ENCODE measurements at places on chromosomes 11 and 22.

DNA sequence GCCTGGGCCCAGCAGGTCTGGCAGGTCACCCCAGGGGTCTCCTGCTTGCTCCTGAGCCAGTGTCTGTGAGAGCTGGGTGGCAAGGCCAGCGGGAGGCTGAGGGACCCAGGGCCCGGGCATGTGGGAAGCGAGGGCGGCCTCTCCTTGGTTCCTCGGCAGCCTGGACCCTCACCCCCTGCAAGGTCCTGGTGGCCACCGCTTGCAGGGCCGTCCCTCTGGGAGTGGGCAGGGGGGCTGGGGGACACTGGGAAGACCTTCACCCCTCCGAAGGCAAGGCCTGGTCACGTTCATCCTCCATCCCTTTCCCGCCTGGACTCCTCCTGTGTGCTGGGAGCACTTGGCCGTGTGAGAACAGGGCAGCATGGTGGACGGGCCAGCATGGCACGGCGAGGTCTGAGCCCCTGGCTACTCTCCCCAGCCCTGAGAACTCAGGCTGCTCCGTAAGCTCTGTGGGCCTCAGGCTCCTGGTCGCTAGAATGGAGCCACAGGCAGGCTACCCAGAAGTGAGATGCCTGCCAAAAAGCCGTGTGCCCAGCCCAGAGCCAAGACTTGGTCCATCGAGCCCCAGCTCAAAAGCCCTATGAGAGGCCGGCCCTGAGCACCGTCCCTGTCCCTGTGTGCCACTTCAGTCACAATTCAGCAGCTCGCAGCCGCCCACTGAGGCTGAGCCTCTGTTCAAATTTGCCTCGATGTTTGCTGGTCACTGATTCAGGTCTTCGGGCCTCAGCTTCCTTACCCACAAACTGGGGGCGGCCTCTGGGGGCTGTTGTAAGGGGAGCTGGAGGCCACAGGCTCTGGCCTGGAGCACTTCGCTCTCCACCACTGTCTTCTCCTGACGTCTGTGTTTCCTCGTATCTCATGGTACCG lies 45.0 kb downstream of the IGLL1 start:
- no peak for DNase-seq

- no peak for DNase-seq
Observed at GRCh38 chr11:72377596-72377995, 56.7 kb downstream of the CLPB start.

DNA sequence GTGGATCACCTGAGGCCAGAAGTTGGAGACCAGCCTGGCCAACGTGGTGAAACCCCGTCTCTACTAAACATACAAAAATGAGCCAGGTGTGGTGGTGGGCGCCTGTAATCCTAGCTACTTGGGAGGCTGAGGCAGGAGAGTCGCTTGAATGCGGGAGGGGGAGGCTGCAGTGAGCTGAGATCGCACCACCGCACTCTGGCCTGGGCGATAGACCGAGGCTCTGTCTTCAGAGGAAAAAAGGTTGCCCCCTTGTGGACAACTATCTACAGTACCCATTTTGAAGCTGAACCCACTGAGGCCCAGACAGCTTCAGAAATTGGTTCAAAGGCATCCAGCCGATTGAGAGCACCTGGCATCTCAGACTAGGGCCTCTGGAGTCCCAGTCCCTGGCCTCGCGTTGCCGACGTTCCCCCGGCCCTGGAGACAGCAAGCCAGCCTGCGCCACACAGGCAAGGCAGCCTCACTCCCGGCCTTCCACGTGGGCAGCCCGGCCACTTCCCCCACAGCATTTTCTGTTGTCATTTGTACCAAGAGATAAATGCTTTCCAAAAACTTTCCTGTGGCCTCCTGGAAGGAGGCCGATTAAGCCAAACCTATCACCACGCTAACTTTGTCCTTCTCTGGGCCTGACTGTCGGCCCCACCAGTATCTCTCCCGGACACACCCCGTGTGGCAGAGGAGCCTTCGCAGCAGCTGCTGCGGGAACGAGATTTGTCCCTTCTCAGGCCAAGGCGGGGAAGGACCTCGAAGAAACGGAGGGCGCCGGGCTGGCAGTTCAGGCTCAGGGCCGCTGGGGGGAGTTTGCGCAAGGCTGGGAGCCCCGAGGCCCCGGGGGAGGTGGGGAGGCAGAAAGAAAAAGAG lies 82.8 kb downstream of the FLI1 start:
- DNase-seq, result no peak

DNA sequence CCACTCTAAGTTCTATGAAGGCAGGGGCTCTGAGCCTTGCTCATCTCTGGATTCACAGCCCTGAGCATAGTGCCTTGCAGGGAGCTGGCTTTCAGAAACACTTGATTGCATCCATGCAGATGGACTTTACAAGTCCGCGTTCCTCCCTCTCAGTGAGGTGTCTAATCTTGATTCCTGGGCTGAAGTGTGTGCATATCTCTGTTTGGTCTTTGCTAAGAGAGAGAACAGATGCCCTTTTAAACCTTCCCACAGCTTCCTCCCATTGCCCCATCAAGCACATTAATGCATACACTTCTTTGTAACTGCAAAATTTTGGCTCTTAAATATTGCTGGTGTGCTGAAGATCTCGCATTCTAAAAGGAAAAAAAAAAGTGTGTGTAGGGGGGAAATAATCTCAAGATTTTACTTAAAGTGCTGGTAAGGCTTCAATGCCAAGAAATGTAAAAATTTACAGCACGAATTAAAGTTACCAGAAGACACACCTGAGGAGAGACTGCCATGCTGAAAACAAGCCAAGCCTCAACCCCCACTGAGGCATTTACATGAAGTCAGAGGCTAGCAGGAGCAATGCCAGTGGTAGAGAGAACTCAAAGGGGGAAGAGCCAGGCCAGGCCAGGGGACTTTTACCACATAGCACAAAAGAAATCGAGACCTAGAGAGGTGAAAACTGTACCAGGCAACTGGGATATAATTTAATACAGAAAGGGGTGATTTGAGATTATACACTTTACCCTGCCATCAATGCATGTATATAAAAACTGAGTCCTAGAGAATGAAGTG lies 492.1 kb downstream of the SOX6 start:
- no peak for DNase-seq

DNA sequence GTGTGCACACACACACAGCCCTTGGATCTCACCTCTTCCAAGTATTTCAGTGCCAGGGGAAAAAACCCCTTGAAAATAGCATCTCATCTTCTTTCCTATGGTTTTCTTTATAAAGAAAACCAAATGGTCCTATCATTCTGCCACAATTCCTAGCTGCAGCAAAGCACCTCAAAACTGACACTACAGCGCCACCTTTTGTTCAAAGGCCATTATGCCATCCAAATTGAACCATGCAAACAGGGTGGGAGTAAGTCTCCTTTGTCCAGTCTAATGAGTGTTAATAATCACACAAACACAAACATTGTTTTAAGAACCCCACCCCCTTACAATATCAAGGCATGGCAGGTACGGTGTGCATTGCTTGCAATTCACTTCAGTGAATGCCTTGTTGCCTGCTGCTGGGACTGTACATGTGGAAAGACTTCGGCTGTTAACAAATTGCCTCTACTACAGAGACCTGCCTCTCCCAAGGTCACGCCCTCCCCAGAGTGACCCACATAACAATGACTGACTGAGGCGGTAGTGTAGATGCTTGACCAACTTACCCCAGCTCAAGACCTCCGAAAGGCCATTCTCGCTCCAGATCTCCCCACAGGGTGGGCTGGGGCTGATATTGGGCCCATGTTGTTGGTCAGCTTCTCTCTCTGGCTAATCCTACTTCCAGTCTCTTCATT lies 31.7 kb downstream of the FAM181B start:
- DNase-seq, result peak; percentile 16

DNA sequence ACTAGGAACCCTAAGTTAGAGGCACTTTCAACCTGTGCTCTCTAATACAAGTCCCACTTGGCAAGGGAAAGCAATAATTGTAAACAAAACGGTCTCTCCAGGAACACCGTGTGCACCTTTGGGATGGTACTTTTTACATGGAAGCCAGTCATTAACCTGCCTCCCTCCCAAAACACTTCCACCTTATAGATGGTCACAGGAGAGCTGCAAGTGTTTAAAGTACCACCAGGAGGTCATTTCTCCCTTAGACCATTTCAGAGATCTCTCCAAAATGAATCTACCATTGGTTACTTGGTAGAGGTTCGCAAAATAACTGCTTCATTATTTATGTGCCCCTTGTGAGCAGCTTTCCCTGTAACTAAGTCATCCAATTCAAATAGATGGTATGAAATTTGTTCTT lies 375.3 kb downstream of the DYNC2H1 start:
- DNase-seq, result no peak

DNA sequence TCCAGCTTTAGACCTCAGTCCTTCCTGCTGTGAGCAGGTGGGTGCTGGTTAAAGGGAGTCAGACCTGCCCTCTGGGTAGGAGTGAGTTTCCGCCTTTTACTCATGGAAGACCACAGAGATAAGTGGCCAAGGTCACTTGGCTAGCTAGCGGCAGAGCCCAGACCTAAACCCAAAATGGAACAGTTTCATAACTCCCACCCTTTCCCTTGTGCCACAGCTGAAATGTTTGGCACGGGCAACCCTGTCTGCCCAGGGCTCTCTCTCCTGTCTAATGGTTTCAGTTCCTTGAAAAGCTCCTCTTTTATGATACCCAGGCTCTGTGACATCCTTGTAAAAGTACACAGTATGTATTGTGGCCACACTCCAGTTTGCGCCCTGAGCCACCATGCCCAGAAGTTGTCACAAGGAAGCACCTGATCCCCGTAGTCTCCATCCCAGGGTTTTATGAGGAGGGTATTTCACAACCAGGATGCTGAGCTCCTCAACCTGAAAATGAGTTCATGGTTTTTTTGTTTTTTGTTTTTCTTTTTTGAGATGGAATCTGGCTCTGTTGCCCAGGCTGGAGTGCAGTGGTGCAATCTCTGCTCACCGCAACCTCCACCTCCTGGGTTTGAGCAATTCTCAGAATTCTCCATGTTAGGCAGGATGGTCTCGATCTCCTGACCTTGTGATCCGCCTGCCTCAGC lies 5.1 kb downstream of the MB start:
- no peak for DNase-seq

GRCh38 chr11:122137078-122137793 lies 21.2 kb upstream of the BLID start:
- peak; percentile 69 for DNase-seq

- DNase-seq, result no peak
Observed at GRCh38 chr11:11078344-11079086, 220.7 kb upstream of the ZBED5 start.

- DNase-seq, result peak; percentile 55
Observed at GRCh38 chr11:19828382-19829108, 115.9 kb downstream of the NAV2 start.

DNA sequence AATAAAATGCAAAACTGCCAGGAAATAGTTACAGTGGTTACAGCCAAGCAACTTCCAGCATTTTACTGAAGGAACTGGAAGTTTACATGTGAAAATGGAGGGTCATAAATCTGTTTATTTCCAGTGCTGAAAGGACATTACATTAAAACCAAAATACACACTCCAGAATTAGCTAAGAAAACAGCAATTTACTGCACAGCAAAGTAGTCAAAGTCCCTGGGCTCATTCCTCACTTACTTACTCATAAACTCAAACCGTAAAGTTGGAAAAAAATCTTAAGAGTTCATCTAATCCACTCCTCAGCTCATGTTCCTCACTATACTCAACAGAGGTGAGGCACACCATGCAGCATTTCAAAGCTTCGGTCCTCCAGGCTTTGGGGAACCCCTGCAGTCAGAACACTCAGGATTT lies 17.4 kb downstream of the CTSC start:
- peak; percentile 50 for DNase-seq

- no peak for DNase-seq
Observed at GRCh38 chr11:2411446-2412305, 11.1 kb downstream of the TSSC4 start.

GRCh38 chr11:116061322-116061721 lies 557.1 kb upstream of the CADM1 start:
- DNase-seq, result no peak

DNA sequence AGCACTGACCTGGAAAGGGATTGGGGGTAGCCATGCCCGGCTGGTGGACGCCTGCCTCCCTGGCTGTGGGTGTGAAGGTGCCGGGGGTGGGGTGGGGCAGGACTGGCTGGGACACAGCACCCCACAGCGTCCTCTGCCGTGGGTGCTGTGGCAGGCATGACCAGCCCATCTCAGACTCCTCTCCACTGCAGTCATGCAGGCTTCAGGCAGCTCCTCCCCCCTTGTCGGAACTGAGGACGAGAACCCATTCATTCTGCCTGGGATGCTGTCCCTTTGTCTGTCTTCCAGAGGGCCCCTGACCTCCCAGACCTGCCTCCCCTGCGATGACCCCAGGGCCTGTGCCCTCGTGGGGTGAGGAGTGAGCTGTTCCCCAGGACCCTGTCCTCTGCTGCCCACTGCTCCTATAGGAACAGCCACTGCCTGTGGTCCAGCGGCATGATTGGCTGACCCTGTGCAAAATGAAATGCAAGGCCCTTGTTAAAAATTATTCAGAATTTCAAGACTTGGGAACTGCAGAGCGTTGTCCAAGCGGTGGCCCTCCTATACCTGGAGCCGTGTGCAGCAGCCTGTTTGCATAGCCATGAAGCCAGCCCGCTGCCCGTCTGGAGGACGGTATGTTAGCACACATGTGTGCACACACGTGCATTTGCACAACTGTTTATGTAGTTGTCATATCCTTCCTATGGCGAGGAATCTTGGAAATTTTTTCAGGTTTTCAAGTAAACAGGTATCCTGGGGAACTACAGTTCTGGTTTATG lies 1122.3 kb downstream of the BRD1 start:
- DNase-seq, result no peak

DNA sequence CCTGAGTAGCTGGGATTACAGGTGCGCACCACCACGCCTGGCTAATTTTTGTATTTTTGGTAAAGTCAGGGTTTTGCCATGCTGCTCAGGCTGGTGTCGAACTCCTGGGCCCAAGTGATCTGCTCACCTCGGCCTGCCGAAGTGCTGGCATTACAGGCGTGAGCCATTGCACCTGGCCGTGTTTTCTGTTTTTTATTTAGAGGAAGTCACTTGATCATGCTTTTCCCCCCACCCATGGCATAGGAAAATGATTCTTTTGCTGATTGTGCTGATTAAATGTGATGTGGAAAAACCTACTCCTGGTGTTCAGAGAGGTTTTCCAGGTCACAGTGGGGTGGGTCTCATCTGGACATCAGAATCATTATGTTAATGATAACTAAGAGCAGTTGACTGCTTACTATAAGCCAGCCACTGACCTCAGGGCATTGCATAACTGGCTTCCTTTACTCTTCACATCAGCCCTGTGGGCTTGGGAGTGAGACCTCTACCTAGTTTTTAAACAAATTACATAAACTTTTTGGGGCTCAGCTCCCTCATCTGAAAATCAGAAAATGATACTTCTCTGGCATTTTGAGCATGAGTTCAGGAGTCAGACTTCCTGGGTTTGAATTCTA lies 71.0 kb downstream of the PTPRJ start:
- no peak for DNase-seq

DNA sequence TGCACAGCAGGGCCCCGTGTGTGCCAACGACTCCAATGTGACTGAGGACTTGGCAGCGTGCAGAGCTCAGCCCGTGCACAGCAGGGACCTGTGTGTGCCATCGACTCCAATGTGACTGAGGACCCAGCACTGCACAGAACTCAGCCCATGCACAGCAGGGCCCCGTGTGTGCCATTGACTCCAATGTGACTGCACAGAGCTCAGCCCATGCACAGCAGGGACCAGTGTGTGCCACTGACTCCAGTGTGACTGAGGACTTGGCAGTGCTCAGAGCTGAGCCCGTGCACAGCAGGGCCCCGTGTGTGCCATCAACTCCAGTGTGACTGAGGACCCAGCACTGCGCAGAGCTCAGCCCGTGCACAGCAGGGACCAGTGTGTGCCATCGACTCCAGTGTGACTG lies 347.8 kb upstream of the B3GAT1 start:
- no peak for DNase-seq

- no peak for DNase-seq
Observed at GRCh38 chr11:26849036-26849435, 127.2 kb upstream of the SLC5A12 start.
